ENCODE measurements at places on chromosomes 3 and 15.
A peak's percentile ranks its signal among the peaks of the same experiment; 100 is the strongest.

DNA sequence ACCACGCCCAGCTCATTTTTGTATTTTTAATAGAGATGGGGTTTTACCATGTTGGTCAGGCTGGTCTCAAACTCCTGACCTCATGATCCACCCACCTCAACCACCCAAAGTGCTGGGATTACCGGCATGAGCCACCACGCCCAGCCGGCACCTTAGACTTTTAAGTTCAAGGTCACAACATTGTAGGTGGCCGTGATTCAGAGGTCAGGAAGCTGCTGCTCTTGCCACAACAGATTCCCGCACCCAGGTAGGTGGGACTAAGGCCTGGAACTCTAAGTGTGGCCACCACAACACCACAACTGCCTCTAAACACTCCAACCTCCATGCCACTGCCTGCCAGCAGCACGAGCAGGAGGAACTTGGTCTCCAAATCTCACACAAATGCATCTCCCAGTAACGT lies 196.8 kb downstream of the STT3B start:
- DNase-seq: no peak

DNA sequence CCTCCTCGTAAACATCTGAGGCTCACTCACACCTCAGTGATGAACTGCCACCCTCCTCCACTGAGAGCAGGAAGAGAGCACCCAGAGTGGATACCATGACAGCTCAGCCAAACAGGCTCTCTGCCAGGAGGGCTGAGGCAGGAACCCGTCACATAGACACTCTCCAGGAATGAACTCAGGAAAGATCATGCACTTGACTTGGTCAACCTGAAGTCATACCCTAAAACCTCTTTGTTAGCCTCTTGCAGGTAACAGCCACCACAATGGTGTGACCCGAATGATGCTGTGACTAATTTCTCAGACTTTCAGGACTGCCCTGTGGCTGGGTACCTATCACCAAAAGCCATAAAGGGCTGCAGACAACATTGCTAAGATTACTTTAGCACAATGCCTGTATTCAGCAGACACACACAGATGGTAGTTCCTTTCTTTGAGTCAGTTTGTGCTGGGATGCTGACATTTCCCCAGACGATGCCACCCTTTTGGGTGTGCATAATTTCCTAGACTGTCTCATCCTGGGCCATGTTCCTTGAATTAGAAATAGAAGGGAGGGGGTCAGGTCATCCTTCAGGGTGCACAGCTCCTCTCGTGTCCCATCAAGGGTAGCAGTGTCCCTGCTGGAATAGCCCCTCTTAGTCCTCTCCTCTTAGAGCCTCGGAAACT lies 30.3 kb downstream of the CX3CR1 start:
- DNase-seq: no peak

DNA sequence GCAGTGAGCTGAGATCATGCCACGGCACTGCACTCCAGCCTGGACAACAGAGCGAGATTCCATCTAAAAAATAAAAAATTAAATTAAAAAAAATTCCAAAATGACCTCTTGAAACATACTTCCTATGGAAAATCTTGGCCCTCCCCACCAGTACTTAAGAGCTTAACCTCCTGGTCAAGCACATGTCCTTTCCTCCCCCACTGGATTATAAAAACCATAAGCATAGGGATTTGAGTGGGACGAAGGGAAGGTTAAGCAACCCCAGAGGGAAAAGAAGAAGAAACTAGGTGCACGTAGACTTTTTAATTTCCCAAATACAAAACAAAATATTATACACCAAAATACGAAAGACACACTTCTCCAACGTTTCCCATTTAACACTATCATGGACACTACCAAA lies 25.3 kb downstream of the SLC4A7 start:
- DNase-seq: no peak

DNA sequence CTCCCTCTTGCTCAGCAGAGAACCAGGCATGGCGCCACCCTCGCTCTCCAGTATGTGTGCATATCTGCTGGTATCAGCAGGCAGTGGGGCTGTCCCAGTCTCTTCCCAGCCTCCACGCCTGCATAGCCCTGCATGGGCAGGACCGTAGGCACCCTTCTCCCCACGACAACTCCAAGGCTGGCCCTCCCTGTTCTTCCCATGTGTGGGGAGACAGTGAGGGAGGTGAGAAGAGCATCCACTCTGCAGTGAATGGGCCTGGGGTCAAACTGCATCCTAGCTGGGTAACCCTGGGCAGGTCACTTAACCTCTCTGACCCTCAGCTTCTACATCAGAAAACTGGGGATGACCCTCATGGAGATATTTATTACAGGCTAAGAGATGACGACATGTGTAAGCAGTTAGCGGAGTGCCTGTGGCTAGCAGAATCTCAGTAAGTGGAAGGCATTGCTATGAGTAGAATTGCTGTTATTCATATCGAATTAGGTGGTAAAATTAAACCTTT lies 13.3 kb upstream of the SSUH2 start:
- no peak for DNase-seq

DNA sequence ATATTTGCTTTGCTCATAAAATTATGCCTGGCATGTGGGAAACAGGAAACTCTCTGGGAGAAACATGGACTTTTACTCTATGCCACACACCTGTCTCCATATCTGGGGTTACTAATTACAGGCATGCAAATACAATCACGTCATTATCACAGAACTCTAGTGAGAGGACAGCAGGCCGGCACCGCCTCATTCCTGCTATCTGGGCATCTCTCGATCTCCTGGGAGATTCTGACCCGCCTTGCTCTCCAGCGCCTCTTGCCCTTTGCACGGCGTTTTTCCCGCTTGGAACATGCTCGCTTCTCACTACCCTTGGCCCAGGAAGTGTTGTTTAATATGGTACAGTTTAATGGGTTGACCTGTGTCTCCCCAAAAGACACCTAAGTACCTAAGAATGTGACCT lies 45.4 kb upstream of the PARL start:
- DNase-seq: no peak

DNA sequence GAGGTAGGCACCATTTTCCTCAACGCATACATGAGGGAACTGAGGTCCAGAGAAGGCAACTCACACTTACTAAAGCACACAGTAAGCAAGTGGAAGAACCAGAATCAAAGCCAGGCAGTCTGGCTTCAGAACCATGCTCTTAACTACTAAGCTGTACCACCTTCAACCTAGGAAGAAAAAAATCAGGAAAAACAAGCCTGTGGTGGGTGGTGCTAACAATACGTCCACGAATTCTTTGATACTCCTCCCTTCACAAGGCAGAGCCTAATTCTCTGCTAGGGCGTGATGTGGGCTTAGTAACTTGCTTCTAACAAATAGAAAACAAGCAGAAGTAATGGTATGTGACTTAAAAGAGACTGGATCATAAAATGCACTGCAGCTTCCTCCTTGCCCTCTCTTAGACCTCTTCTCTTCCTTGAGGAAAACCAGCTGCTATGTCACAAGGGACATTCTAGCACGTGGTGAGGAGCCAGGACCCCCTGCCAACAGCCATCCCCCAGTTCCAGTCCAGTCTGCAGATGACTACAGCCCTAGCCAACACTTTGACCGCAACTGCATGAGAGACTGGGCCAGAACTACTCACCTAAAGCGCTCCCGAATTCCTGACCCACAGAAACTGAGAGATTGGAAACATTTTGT lies 36.9 kb downstream of the HACD2 start:
- DNase-seq: no peak

DNA sequence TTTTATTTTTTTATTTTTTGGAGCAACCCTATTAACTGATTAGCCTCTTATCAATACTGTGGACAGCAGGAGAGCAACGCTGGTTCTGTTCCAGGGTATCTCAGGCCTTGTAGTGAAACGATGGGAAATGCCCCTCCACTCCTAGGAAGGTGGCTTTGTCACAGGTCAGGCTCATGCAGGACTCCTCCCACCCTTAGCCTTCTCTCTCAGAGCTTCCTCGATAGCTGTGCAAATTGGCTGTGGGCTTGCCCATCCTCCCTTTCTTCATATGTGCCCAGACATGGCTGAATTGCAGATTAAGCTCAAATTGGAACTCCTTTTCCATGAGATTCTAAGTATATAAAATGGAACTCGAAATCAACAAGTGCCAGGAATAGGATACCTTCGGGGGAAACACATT lies 38.5 kb downstream of the TMEM41A start:
- DNase-seq: no peak

DNA sequence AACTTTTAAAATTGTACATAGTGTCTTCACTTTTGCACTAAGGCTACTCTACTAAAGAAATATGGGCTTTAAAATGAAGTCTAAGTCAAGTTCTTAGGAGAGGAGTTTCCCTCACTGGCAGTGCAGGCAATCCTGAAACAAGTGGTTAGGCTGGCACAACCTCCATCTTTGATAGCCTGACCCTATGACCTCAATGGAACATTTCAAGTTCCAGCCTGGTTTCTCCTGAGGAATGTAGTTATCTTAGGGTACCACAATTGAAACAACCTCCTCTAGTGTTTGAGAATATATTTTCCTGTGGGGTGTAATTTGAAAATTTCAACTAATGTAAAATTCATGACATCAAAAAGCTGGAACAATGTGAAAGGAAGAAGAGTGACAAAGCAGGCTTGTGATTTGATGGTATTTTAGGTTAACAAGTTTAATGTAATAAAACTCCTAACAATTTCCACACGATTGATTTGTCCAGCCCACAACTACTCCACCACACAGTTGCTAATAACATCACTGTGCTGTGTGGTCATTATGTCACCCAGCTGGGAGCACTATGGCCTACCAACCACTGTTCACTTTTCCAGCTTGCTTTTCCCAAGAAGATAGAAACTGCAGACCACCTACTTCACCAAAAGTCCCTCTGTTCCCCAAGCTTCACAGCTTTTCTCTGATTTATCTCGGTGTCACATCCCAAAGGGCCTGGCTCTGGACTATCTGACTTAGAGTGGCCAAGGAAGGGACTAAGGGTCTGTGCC lies 1.8 kb downstream of the WWTR1 start:
- DNase-seq: no peak

DNA sequence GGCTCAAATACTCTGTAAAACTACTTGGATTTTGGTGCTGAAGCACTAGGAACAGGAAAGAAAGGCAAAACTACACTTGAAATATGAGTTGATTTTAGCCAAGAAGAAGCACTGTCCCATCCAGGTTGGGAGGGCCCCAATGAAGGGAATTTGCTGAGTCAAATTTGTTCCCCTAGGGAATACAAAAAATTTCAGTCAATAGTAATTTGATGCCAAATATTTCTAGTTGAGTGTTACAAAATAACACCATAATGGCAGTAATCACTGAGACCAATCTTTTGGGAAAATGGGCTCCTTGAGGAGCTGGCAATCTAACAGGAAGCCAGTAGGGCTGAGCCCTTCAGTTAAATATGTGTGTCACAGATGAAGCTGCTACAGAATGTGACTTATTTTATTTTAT lies 896.9 kb downstream of the DIPK2A start:
- DNase-seq: no peak

DNA sequence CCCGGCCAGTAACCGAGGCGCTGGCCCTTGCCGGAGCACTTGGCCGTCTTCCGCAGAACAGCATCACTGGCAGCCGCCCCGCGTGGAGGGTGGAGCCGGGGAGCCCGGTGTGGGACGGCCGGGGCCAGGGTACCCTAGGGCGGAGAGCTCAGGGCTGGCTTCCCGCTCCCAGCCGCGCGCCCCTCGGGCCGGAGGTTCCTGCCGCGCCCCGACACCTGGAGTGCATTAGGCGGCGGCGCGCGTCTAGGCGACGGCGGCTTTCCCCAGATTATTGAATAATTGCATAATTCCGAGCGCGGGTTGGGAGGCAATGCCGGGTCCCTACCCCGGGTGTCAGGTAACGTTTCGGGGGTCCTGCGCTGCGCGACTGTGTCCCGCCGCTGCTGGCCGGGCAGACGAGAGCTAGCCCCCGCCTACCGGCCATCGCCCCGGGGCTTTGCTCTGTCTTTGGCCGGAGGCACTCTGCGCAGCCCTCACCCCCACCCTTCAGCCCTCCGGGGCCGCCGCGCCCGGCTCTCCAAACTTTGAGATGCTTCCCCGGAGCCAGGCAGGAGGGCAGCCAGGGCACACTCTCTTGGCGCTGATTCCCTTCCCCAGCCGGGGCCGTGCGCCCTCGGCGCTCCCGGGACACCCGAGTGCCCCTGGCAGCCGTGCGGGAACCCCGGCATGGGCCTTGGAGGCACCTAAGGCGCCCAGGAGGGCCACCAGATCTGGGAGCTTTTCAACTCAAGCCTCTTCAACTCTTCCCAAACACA lies 749 bp downstream of the ITGA11 start:
- DNase-seq: peak; percentile 57

- DNase-seq: no peak
Measured at GRCh38 chr15:65653341-65653740, 31.6 kb downstream of the SLC24A1 start.

DNA sequence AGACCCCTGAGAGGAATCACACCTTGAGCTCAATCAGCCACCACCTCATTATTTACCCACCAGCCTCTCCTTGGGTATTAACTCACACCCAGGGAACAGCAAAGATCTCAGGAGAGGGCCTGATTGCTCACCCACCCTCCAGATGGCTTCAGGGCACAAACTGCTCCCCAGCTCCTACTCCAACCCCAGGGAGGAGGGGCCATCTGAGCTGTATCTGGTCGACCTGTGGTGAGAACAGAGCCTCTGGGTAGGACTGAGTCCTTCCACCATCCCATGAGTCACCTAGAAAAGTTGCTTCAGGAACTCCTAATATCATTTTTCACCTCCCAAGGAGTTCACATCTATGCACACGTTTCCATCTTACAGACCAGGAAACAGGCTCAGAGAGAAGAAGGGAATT lies 44.8 kb upstream of the HES1 start:
- DNase-seq: no peak

- DNase-seq: no peak
Measured at GRCh38 chr3:197434830-197435229, 120.9 kb downstream of the BDH1 start.

- no peak for DNase-seq
Measured at GRCh38 chr3:180828723-180829408, 83.6 kb upstream of the FXR1 start.

- no peak for DNase-seq
Measured at GRCh38 chr15:97691078-97691477, 269.4 kb upstream of the ARRDC4 start.

- DNase-seq: no peak
Measured at GRCh38 chr3:111604119-111604518, 9.0 kb upstream of the ZBED2 start.

DNA sequence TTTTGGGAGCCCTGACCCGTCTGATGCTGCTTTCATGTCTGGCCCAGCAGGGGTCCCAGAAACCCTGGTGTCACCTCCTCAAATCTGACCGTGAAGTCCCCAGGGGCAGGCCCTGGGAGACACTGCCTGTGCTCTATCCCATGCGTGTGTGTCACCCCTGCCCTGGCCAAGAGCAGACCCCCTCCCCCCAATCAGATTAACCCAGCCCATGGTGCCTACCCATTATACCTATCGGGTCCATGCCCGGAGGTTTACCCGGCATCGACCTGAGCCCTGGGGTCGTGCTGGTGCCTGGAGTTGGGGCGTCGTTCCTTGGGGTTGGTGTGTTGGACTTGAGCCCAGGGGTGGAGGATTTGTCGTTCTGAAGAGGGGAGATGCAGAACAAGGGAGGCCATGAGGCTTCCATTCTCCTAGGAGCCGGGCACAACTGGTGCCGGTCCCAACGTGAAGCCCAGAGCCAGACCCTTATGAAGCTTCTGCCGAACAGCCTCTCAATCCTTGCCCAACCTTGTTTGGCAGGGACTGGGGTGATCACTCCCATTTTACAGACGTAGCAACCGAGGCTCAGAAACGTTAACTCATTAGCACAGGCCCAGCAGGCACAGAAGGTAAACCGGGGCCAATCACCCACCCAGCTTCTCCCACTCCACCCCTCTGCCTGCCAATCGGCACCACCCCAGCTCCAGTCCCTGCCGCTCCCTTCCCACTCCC lies 39.6 kb downstream of the TLE3 start:
- no peak for DNase-seq
